ENCODE measurements at places on chromosomes 4 and X.

GRCh38 chr4:118338518-118338917 is 14.3 kb downstream of the PRSS12 start:
- DNase-seq = no peak

- DNase-seq = no peak
Observed at GRCh38 chr4:78057135-78057599, at the start of gene FRAS1. TSS of gene FRAS1 (plus strand) at chr4:78057323. CDS start at chr4:78058010, 687 bp downstream.

GRCh38 chrX:147738265-147738664 is 173.5 kb upstream of the FMR1 start:
- no peak for DNase-seq

GRCh38 chr4:89579771-89580170 is 257.2 kb downstream of the SNCA start:
- DNase-seq = no peak

- DNase-seq = no peak
Observed at GRCh38 chrX:13845721-13846378, 29.0 kb upstream of the GPM6B start.

DNA sequence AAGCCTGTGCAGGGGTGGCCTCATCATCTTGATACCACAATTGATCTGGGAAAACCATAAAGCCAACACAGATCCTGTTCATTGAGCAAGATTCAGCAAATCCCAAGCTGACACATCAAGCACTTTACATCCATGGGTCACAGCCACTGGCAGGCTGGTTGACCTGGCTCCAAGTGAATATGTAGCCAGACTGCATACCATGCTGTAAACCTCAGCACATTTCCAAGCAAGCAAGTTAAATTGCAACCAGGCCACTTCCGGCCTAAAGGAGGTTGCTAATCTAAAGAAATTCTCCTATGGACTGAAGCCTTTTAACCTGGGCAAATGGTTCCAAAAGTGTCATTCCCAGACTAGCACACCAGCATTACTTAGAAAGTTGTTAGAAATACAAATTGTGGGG is 54.4 kb upstream of the USP26 start:
- no peak for DNase-seq

DNA sequence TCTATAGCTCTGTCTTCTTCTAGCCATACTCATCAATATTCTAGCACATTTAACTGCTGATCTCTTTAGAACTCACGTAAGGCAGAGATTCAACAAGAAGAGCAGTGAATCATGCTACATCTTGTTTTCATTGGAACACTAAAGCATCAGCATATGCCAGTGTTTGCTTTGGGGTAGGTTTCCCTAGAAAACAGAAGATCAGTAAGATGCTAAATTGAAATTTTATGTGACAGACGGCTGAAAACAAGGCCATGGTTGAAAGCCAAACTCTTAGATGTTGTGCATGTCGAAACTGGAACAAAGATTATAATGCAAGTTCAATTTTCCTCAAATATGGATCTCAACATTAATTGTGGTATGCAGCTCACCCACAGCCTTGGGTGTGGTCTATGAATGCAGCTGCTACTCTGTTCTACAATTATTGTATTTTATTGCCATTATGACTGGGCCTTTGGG is 107.6 kb downstream of the PDLIM5 start:
- DNase-seq = no peak

- no peak for DNase-seq
Observed at GRCh38 chrX:81489987-81490386, 288.1 kb downstream of the SH3BGRL start.

GRCh38 chrX:132270699-132271098 is 51.5 kb upstream of the RAP2C start:
- no peak for DNase-seq

DNA sequence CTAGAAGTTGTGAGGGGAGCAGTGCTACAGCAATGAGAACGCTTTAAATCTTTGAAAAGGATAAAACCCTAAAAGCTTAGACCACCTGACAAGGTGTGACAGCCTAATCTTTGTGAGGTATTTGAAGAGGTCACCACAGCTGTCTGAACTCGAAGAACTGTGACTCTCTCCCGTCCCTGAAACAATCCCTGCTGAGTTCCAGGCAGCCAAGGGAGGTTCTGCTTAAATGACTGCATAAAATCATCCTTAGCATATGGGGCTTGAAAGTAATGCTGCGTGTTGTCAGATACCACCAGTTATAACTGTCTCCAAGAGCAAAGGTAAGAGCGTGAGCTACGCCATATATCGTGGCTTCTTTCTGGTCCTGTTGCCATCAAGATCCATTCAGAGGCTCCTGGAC is 696.3 kb downstream of the PCDH7 start:
- DNase-seq = no peak

DNA sequence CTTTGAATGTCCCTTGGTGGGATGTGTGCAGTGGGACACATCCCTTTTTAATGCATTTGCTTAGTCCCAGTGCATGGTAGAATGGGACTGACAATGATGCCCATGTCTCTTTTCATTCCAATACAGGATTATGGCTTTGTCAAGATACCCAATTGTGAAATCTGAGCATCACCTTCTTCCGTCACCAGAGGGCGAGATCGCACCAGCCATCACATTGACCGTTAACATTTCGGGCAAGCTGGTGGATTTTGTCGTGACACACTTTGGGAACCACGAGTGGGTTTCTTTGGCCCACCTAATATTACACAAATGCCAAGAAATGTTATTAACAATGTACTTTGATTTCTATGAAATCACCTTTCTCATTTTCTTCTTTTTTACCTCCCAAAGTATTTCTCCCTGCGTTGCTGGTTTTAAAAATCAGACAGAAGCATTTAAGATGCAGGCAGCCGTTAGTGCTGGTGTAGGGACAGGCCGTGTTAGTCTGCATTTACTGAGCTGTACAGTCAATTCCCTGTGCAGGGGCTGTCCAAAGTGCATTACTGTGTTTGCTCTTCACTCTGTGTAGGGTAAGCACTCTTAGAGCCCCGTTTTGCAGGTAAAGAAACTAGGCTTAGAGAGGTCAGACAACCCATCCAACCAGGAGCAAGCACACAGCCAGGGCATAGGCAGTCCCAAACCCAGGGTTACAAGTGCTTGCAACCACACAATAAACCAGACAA is 46.5 kb downstream of the CWH43 start:
- no peak for DNase-seq
